ENCODE measurements at places on chromosomes 1 and 21.
A peak's percentile ranks its signal among the peaks of the same experiment; 100 is the strongest.

DNA sequence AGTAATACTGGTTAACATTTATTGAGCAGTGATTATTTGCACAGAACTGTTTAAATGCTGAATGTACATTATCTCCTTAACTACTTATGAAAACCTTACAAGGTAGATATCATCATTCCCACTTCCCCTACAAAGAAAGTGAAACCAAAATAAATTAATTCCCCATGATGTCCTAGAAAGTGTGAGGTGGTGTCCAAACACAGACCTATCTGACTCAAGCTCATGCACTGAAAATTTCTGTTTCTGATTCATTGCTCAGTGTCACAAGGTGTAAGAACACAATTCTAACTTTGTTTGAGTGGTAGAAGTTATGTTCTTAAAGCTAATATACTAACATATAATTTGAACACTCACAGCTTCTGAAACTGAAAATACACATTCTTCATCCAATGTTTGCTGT lies 178.7 kb downstream of the MRPL39 start:
- H3K4me1 ChIP-seq, result no peaks in the 10 kb centered on the region
- peaks cover 27% of the 10 kb centered on the region for H3K27me3 ChIP-seq
- DNase-seq, result no peak
- H3K36me3 ChIP-seq, result no peaks in the 10 kb centered on the region

DNA sequence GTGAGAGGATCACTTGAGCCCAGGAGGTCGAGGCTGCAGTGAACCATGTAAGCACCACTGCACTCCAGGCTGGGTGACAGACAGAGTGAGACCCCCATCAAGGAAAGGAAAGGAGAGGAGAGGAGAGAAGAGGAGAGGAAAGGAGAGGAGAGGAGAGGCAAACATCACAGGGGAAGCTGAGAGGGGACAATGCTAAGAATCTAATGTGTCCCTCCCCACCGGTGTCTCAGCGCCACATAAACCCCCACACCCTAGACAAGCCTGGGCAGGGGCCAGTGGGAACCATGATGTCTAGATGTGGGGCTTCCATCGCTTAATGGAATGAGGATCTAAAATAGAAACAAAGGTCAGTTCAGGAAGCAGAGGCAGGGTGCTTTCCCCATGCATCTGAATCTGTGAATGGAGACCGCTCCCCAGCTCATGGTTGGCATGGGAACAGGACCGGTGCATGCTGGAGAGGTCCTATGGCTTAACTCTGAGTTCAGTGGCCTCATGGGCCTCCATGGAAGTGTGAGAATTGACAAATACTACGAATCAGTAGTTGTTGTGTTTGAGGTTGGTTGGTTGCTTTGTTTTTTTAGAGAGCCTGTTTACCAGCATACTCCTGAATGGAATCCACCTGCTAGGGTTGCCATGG lies 16.3 kb upstream of the LAPTM5 start:
- H3K27ac ChIP-seq, result no peak overlapping the region
- no peaks in the 10 kb centered on the region for H3K4me1 ChIP-seq
- H3K4me3 ChIP-seq, result no peak overlapping the region

- H3K36me3 ChIP-seq, result no peaks in the 10 kb centered on the region
- no peak overlapping the region for H3K27ac ChIP-seq
- no peak overlapping the region for H3K4me3 ChIP-seq
Observed at GRCh38 chr21:40402884-40403582, 443.9 kb downstream of the DSCAM start.

GRCh38 chr21:42566524-42567213 lies 53.0 kb downstream of the SLC37A1 start:
- peaks cover 7% of the 10 kb centered on the region for H3K4me1 ChIP-seq
- DNase-seq, result no peak
- peaks cover 14% of the 10 kb centered on the region for H3K36me3 ChIP-seq

GRCh38 chr1:59549903-59550302 lies 253.0 kb downstream of the FGGY start:
- H3K27ac ChIP-seq, result no peak overlapping the region
- no peak for DNase-seq
- H3K27me3 ChIP-seq, result no peaks in the 10 kb centered on the region
- no peak overlapping the region for H3K4me3 ChIP-seq
- H3K36me3 ChIP-seq, result no peaks in the 10 kb centered on the region
- peaks cover 2% of the 10 kb centered on the region for H3K4me1 ChIP-seq

GRCh38 chr1:63893976-63894375 lies 120.2 kb downstream of the ROR1 start:
- peaks cover 6% of the 10 kb centered on the region for H3K4me1 ChIP-seq
- H3K27me3 ChIP-seq, result peaks cover 6% of the 10 kb centered on the region
- no peak overlapping the region for H3K4me3 ChIP-seq
- H3K27ac ChIP-seq, result no peak overlapping the region

DNA sequence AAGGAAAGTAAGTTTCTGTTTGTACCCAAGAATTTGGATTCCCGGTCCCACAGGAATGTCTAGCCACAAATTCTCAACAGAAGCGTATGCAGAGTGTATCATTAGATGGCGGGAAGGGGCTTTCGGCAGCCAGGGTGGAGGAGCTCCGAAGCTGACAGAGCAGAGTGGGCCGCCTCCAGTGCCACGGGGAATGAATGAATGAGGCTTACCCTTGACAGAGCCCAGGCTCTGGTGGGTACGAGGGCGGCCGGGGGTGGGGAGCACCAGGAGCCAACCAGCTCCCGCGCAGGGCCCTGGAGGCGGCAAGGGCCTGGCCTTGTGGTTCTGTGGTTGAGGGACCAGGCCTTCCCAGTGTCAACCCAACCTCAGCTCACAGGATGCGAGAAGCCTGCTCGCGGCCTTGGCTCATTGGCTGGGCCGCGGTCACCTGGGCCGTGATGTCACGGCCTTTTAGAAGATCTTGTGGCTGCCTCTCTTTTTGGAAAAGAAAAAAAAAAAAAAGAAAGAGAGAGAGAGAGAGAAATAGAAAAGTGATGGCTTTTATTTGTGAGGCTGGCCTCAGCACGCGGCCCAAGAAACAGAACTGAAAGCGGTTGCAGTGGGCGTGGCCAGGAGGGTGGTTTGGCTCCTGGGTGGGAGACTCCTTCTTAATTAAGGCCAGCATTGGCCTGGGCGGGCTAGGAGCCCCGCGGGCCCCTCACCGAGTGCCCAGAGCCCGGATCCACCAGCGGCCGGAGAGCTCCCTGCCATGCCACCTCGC lies 34.9 kb upstream of the RUNX3 start:
- H3K4me1 ChIP-seq, result peaks cover 55% of the 10 kb centered on the region
- DNase-seq, result peak; percentile 89
- peak overlapping the region; percentile 85 for H3K4me3 ChIP-seq
- peak overlapping the region; percentile 98 for H3K27ac ChIP-seq

- H3K36me3 ChIP-seq, result no peaks in the 10 kb centered on the region
- H3K4me3 ChIP-seq, result no peak overlapping the region
- no peaks in the 10 kb centered on the region for H3K4me1 ChIP-seq
- H3K27ac ChIP-seq, result no peak overlapping the region
Observed at GRCh38 chr1:89499320-89499719, 25.3 kb upstream of the LRRC8B start.

DNA sequence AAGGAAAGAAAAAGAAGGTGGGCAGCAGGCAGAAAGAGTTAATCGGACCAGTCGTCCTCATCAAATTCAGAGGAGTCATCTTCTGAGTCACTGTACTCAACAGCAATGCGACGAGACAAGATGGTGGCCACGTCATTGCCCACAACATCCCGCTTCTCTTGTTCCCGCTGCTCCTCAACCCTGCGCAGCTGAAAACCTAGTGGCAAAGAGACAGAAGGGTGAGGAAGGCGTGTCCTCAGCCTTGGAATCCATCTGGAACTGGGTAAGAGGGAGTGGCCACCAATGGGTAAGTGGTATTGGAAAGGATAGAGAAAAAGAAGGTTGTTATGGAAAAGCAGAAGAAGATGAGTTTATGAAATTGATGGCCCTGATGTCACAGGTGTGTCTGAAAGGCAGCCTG lies 15.7 kb downstream of the GPR3 start:
- peaks cover 55% of the 10 kb centered on the region for H3K36me3 ChIP-seq
- H3K27me3 ChIP-seq, result no peaks in the 10 kb centered on the region
- H3K4me3 ChIP-seq, result no peak overlapping the region
- peak overlapping the region; percentile 74 for H3K27ac ChIP-seq

DNA sequence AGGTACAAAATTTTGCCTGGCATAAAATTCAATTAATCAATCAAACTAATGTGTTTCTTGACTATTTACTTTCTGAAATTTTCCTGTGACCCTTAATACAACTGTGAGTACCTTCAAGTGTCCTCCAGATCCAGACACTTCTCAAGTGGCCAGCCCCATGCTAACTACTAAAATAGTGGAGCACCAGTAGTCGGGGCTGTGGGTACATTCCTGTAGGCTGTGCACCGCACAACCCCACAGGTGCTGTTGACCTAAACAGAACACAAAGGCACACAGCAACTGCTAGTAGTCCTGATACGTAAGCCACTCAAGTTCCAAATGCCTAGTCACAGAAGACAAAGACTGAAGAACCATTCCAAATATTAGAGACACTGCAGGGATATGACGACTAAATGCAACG lies 36.6 kb downstream of the TMEM50B start:
- H3K4me3 ChIP-seq, result no peak overlapping the region
- H3K27me3 ChIP-seq, result no peaks in the 10 kb centered on the region
- H3K27ac ChIP-seq, result no peak overlapping the region
- H3K4me1 ChIP-seq, result no peaks in the 10 kb centered on the region

DNA sequence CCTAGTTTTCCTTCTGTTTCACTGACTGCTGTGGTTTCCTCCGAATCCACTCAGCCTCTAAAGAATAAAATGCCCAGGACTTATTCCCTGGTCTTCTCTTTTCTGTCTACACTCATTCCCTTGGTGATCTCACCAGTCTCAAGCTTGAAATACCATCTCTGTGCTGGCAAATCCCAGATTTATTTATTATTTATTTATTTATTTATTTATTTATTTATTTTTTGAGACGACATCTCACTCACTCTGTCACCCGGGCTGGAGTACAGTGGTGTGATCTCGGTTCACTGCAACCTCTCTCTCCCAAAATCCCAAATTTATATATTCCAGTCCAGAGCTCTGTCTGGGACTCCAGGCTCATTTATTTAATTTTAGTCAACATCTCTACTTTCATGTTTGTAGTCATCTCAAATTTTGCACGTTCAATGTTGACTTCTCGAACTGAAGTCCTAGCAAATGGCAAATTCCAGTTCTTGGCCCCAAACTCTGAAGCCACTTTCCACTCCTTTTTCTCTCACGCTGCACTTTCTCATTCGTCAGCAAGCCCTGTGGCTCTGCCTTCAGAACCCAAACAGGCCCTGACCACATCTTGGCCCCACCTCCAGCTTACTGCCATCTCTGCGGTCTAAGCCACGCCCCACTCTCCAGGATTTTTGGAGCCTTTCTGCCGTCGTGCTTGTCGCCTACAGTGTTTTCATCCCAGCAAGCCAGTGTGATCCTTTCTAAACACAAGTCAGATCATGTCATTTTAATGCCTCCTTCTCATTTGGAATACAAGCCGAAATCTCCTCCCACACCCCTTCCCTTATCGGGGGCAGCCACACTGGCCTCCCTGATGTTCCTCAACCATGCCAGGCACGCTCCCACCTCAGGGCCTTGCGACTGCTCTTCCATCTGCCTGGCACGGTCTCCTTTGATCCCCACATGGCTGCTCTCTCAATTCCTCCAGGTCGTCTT lies 14.2 kb upstream of the TENT5B start:
- H3K4me1 ChIP-seq, result no peaks in the 10 kb centered on the region
- peaks cover 39% of the 10 kb centered on the region for H3K27me3 ChIP-seq
- no peak for DNase-seq
- peaks cover 3% of the 10 kb centered on the region for H3K36me3 ChIP-seq

GRCh38 chr1:39266269-39266668 lies 61.8 kb downstream of the MACF1 start:
- peaks cover 22% of the 10 kb centered on the region for H3K36me3 ChIP-seq
- no peak for DNase-seq
- no peak overlapping the region for H3K4me3 ChIP-seq
- peaks cover 45% of the 10 kb centered on the region for H3K4me1 ChIP-seq
- no peak overlapping the region for H3K27ac ChIP-seq

- no peaks in the 10 kb centered on the region for H3K36me3 ChIP-seq
- no peaks in the 10 kb centered on the region for H3K4me1 ChIP-seq
Observed at GRCh38 chr21:42636520-42637266, 16.7 kb upstream of the PDE9A start.

GRCh38 chr1:63405021-63405420 lies 37.6 kb downstream of the ALG6 start:
- H3K27ac ChIP-seq, result no peak overlapping the region
- H3K27me3 ChIP-seq, result no peaks in the 10 kb centered on the region
- H3K4me1 ChIP-seq, result no peaks in the 10 kb centered on the region
- peaks cover 48% of the 10 kb centered on the region for H3K36me3 ChIP-seq
- DNase-seq, result no peak

DNA sequence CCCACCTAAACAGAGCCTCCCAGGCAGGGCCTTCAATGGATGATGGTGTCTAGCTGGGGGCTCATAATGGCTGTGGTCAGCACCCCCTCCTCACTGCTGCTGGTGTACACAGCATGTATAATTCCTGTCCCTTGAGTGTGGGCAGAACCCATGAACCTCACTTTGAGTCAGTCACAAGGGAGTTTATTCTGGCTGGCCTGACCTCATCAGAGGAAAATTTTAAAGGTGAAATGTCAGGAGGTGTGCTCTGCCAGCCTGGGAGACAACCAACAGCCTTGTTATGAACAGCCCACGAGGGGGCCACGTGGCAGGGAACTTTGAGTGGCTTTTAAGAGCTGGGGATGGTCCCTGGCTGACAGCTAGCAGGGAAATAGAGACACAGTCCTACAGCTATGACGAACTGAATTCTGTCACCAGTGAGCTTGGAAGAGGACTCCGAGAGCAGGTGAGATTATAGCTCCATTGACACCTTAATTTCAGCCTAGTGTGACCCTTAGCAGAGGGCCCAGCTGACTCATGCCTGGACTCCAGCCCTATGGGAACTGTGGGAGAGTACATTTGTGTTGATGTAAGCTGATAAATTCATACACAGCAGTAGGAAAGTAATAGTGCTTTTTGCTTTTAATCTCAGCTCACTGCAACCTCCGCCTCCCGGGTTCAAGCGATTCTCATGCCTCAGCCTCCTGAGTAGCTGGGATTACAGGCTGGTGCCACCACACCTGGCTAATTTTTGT lies 73.5 kb upstream of the RUNX3 start:
- no peak overlapping the region for H3K4me3 ChIP-seq
- peaks cover 2% of the 10 kb centered on the region for H3K36me3 ChIP-seq
- DNase-seq, result no peak
- no peak overlapping the region for H3K27ac ChIP-seq
- H3K4me1 ChIP-seq, result peaks cover 63% of the 10 kb centered on the region

GRCh38 chr1:100266741-100267140 lies 725 bp downstream of the RTCA start:
- H3K4me1 ChIP-seq, result peaks cover 35% of the 10 kb centered on the region
- no peaks in the 10 kb centered on the region for H3K27me3 ChIP-seq
- peaks cover 54% of the 10 kb centered on the region for H3K36me3 ChIP-seq
- peak overlapping the region; percentile 97 for H3K4me3 ChIP-seq
- H3K27ac ChIP-seq, result peak overlapping the region; percentile 99
- no peak for DNase-seq

GRCh38 chr1:24362982-24363614 lies 43.9 kb downstream of the GRHL3 start:
- no peaks in the 10 kb centered on the region for H3K4me1 ChIP-seq
- no peak overlapping the region for H3K27ac ChIP-seq
- H3K4me3 ChIP-seq, result no peak overlapping the region
- H3K27me3 ChIP-seq, result no peaks in the 10 kb centered on the region
- H3K36me3 ChIP-seq, result no peaks in the 10 kb centered on the region
- no peak for DNase-seq

Measured in effector memory CD8-positive, alpha-beta T cell (primary cell).